HCT116 (cell line): ENCODE measurements at places on chromosomes 3 and 15.

GRCh38 chr3:154642145-154642544, 212.2 kb upstream of the GPR149 start:
- DNase-seq = no peak

DNA sequence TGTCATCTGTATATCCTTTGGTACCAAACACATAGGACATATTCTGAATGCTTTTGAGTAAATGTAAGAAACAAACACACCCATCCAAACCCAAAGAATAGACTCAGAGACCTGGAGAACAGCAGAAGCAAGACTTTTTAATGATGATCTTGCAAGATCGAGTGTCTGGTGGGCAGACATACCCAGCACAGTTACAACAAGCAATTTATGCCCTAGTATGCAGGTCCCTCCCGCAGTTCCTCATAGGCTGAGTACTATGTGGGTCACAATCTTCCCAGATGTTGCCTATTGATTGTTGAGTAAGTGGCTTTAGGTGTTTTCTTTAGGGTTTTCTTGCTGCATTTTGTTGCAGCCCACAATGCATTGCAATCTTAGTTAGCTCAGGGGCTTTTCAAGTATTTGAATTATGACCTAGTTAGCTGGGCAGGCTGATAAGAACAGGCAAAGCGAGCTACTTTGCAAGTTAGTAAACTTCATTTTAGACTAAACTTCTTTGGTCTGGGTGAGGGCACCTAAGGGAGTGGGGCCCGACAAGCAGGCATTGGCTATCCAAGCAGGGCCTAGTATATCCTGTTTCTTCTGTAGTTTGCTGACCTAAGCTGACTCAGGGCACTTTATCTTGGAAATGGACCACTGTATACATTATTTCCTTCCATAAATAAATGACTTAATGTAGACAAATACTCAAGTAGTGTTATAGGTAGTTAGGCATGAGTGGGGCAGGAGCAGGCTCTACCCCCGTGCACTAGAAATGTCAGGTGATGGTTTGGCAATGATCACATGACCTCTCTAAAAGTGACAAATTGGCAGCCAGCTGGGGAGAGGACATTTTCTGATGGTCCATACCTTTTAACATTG, 87.3 kb upstream of the LIPC start:
- no peak for DNase-seq

DNA sequence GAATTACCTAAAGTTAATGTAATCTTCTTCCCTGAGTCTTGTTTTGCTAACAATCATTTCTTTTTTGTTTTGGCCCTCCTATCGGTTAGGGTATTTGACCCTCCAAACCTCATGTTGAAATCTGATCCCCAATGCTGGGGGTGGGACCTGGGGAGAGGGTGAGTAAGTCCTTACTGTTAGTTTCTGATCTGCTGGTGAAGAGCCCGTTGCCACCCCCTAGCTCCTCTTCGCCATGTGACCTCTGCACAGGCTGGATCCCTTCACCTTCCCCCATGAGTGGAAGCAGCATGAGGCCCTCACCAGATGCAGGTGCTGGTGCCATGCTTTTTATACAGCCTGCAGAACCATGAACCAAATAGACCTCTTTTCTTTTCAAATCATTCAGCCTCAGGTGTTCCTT, 62.8 kb upstream of the ADCY5 start:
- no peak for DNase-seq

DNA sequence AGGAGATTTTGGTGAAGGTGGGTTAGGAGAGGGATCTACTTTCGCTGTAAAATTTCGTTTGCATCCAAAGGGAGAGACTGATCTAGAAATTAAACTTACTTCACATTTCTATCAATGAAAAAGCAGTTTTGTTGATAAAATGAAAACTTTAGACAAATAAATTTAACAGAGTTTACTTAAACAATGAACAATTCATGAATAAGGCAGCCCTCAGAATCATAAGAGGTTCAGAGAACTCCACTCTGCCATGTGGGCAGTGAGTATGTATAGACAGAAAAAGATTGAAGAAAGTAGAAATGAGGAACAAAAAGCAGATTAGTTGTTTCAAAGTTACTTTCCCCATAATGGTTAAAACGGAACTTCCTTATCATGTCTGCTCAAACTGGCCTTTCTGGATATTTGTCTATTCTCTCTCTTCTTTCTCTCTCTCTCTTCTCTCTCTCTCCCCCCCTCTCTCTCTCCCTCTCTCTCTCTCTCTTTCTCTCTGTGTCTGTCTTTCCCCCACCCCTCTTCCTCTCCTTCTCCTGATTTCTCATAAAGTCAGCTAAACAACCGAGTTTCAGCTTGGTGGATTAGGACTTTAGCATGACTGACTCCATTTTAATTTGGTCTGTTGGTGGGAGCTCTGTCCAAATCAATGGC, 248.9 kb downstream of the TJP1 start:
- DNase-seq = no peak

GRCh38 chr3:25962255-25962654, 172.4 kb downstream of the OXSM start:
- DNase-seq = peak; percentile 13

DNA sequence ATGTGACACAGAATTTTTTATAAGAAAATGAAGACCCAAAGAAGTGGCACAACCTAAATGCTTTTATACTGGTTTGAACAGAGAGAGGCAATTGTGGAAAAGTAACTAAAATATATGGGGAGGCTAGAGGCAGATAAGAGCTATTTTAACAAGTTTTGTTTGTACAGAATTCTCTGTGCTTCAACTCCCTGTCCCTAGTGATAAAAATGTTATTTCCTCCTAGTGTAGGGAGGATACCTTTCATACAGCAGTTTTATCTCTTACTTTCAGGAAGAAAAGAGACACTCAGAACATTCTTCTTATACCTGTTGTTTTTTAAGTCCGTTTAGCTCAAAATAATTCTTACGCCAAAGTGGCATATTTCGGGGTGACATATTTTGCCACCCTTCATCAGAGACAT, 21.2 kb upstream of the ZNF639 start:
- DNase-seq = no peak

DNA sequence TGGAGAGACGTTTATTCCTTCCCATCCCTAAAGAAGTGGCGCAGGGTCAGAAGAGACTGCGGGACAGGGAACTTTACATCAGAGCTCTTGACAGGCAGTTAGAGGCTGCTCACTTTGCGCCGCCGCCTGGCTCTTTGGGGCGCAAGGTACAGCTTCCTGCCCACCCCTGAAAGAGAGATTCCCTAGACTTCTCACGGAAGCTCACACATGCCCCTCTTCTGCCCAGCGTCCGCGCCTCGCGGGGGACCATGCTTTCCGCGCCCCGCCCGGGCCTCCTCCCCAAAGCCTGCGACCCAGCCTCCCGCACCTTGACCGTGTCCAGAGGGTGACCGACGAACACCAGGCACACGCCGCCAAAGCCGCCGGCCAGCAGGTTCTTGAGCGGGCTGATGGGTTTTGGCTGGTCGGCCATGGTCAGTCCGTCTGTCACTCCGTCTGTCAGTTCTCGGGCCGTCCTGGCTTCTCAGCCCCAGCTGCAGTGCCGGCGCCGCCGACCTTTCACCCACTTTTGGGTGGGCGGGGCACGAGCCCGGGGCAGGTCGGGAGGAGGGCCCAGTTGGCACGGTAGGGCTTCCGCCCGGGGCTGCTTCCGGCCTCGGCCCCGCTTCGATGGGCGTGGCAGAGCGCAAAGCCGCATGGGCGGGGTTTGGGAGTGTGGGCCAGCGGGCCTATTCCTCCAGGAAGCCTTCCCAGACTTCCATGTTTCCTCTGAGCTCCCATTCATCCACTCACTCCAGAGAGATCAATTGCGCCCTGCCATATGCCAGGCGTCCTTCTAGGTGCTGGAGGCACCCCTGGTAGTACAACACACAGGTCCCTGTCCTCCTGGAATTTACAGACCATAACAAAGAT, at the start of gene SLC25A20:
Gene SLC25A20 (minus strand): TSS at position 500 of the 852 bp plus-strand sequence. CDS start 88 bp downstream, at position 412.
- DNase-seq = peak; percentile 75

GRCh38 chr15:60589728-60590127, 110.8 kb upstream of the ICE2 start:
- no peak for DNase-seq

DNA sequence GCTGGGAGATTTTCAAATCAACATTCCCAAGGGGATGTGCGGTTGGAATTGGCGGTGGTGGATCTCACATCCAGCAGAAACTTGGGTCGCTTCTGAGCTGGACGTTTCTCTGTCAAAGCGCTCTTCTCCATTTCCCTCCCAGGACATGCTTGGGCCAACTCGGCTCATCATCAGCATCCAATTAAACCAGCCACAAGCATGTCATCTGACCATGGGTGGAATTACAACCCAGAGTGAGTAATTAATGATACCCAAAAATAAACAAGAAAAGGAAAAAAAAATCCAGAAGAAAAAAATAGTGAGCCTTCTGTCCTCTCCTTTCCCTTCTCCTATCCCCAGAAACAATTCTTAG, 111.2 kb downstream of the XXYLT1 start:
- no peak for DNase-seq

GRCh38 chr15:28919201-28919635, 33.4 kb downstream of the APBA2 start:
- no peak for DNase-seq

- no peak for DNase-seq
These were observed 261.8 kb upstream of the GOLGA6L4 start for GRCh38 chr15:83973816-83974215.

DNA sequence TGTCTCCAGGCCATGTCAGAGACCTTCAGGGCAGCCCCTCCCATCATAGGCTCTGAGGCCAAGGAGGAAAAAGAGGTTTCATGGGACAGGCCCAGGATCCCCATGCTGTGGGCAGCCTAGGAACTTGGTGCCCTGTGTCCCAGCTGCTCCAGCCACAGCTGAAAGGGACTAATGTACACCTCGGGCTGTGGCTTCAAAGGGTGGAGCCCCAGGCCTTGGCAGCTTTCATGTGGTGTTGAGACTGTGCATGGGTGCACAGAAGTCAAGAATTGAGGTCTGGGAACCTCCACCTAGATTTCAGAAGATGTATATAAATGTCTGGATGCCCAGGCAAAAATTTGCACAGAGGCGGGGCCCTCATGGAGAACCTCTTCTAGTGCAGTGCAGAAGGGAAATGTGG, 6.6 kb upstream of the SSR3 start:
- no peak for DNase-seq

GRCh38 chr3:161275919-161276318, 54.8 kb downstream of the NMD3 start:
- DNase-seq = no peak

GRCh38 chr3:146085678-146086077, 75.3 kb downstream of the PLOD2 start:
- DNase-seq = no peak

GRCh38 chr3:149197669-149198068, 24.0 kb downstream of the CP start:
- no peak for DNase-seq

- DNase-seq = no peak
These were observed 23.1 kb downstream of the TNK2 start for GRCh38 chr3:195885036-195885891.

DNA sequence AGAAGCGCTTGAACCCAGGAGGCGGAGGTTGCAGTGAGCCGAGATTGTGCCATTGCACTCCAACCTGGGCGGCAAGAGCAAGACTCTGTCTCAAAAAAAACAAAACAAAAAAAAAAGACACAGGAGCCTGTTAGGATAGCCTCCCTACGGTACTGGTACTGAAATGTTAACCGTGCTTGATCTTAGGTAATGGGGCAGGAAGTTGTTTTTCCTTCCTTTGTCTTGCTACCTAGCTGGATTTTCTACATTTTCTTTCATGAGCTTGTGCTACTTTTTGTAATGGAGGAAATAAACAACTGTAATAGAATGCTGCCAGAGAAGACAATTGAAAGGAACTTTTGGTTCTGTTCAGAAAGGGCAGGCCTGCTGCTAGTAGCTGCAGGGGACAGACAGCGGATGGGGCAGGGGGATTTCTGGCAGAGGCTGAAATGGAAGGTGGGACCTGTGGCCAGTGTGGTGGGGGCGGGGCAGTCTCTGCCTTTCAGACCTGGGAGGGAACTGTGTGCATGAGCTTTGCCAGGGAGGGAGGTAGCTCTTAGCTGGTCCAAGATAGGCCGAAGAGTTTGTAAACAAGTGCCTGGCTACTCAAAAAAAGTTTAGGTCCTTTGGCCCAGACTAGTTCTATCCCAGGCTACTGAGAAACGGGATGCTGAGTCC, 49.0 kb upstream of the SEMA4B start:
- no peak for DNase-seq

- no peak for DNase-seq
These were observed 8.5 kb downstream of the CGNL1 start for GRCh38 chr15:57384816-57385215.

DNA sequence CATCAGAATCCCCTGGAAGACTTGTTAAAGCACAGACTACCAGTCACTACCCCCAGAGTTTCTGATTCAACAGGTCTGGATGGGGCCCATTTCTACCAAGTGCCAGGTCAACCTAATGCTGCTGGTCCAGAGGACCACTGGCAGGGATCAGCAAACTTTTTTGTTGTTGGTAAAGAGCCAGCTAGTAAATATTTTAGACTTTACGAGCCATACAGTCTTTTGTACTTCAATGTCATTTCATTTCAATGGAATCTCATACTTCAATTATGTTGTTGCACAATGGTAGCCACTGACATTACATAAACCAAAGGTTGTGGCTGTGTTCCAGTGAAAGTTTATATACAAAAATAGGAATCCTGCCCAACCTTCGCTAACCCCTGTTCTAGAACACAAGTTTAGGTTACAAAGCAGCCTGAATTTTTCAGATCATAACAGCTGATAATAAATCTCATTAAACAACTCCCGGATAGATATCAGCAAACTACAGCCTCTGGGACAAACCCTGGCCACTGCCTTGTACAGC, 28.7 kb downstream of the ULK4 start:
- DNase-seq = no peak

- DNase-seq = no peak
These were observed 32.8 kb downstream of the POC1A start for GRCh38 chr3:52121464-52121805.

DNA sequence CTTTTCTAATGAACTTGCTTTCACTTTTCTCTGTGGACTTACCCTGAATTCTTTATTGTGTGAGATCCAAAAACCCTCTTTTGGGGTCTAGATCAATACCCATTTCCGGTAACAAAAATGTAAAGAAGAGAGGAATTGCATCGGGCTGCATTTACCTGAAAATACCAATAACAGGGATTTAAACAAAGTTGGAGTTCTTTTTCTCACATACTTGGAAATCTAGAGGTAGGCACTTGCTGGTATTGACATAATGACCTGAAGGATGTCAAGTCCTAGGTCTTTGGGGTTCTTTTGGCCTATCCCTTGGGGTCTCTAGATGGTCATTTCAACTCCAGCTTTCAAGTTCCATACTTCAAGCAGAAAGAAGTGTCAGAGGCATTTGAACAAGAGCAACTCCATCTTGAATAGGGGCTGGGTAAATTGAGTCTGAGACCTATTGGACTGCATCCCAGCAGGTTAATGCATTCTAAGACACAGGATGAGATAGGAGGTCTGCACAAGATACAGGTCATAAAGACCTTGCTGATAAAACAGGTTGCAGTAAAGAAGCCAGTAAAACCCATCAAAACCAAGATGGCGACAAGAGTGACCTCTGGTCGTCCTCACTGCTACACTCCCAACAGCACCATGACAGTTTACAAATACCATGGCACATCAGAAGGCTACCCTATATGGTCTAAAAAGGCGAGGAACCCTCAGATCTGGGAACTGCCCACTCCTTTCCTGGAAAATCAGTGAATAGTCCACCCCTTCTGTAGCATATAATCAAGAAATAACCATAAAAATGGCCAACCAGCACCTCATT, 50.8 kb upstream of the ZNF280D start:
- DNase-seq = no peak
